Stimulated activated CD4-positive, alpha-beta T cell treated with anti-CD3 and anti-CD28 coated beads, Interleukin-12 subunit alpha, Interleukin-12 subunit beta, amount 100 ng/mL, for 48 hours (primary cell): ENCODE measurements at places on chromosomes 12 and 14.

DNA sequence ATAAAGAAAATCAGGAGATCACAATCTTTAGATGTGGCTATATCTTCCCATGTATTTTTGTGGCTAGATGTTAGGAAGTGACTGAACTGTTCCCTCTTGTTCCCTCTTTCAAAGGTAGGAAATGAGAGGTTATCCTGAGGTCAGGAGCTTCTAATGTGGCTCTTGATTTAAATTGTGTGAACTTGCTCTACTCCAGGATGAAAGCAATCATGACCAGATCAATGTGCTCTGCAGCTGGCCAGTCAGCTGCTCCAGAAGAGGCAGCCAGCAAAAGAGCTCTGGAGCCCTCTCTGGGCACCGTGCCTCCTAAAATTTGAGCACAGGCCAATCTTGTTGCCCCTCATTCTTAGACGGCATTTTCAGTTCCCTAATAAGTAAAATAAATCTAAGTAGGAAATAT, 32.0 kb downstream of the CDK17 start:
- no peak for DNase-seq

DNA sequence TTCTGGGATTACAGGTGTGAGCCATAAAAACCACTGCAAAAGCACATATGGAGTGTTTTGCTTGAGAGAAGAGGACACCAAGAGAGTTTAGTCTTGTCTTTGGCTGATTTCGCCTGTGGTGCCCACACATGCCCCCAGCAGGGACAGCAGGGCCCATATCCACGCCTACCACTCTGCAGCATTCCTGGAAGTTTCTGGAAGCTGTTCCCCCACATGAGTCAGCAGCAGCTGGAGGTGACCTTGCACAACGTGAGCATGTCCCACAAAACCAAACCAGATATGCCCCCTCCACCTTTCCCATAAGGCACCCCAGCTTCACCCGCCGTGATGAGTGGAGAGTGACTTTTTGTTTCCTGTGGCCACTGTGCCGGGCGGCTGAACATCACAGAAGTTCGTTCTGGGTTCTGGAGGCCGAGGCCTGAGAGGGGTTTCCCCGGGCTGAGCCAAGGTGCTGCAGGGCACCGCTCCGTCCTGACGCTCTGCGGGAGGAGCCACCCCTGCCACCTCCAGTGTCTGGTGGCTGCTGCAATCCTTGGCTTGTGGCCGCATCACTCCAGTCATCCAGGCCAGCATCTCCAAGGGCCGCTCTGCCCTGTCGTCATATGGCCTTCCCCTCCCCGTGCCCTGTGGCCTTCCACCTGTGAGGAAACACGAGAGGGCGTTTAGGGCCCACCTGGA, 4.7 kb downstream of the ASPG start:
- DNase-seq = no peak

DNA sequence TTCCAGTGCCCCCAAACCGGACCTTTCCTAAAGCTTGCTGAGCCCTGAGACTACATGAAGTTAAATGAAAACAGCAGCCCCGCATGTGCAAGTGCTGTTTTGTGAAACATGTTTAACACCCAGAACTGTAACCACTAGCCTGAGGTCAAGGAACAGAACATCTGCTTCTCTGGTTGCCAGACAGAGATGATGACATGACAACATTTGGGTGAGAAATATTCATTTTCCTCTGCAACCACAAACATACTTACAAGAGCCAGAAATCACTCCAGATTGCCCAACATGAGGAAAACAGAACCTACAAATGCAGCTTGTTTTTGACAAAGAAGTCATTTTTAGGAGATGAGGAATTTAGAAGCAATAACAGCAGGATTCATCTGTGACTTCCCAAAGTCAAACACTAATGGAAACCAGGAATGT, 110.4 kb downstream of the BCAT1 start:
- no peak for DNase-seq

DNA sequence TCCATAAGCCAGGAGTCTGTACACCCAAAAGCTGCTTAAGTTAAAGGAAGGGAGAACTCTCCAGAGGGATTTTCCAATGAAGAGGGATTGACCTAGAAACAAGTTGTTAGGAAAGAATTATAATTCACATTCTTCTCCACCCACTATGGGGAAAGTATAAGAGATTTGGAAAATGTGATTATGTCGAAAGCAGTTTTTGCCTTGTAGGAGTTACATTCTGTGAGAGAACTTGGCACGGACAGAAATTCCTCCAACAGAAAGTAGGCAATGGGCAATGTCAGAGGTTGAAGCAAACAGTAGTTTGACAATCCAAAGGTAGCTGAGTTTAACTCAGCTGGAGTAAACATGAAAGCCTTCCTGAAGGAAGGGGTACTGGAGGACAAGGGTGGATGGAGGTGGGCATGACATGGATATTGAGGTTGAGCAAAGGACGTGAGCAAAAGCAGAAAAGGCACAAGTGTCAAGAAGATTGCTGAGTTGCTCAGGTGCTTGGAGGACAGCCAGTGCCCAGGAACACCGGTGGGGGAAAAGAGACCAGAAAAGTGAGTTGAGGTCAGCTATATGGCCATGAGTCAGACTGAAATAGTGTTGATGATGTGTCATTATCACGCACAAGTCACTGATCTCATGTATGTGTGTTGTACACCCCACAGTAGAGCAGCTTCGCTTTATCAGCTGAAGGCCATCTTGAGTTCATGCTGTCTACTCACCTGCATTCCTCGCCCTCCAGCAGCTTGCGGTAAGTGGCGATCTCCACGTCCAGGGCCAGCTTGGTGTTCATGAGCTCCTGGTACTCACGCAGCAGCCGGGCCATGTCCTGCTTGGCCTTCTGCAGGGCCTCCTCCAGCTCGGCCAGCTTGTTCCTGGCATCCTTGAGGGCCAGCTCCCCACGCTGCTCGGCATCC, 4.0 kb downstream of the KRT5 start:
- no peak for DNase-seq

GRCh38 chr14:56005191-56006053, 112.8 kb upstream of the PELI2 start:
- no peak for DNase-seq

- DNase-seq = no peak
These were observed 83.5 kb downstream of the PAPOLA start for GRCh38 chr14:96585672-96586013.

DNA sequence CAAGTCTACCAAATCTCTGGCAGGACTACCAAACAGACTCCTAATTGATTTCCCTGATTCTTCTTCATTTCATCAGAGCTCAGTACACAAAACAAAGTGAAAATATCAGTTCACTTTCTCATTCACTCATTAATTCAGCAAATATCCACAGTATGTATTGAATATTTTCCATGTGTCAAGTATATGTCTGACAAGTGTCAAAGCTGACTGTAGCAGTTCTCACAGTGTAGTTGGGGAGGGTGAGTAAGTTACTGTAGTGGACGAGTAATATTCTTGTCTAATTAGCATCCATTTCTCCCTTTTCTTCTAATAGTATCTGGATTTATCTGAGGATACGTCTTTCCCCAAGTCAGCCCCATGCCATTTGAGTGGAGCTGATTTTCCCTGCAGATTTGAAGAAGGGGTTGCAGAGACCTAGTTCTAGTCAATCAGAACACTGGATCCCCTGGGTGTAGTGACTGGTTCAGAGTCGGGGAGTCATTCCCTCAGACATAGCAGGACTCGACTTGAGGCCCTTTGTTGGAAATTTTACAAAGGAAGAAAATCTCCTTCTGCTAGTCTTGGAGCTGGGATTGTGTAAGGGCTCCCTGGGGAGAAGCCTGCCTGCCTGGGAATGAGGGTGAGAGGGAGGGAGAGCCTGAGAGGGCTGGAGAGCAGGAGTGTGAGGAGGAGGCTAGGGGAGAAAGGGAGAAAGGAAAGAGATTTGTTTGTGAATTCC, 51.4 kb downstream of the GRIP1 start:
- no peak for DNase-seq

- DNase-seq = no peak
These were observed 134.2 kb downstream of the ESRRB start for GRCh38 chr14:76510181-76510580.

DNA sequence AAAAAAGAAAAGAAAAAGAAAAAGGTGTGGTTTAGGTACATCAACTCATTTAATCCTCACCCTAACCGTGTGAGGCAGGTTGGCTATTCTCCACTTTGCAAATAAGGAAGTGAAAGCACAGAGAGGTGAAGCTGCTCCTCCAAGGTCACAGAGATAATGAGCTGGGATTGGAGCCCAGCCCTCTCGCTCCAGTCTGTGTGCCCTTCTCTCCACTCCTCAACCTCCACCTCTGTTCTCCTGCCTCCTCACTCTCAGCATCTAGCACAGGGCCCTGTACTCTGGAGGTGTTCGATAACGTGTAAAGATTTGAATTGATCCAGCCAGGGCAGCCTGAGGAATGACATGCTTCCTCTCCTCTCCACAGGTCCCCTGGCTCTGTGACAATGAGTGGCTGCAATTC, 502.3 kb downstream of the TMEM132D start:
- DNase-seq = no peak

- no peak for DNase-seq
These were observed 4.3 kb upstream of the MMP19 start for GRCh38 chr12:55847033-55847432.

GRCh38 chr14:92314182-92314581, 8.8 kb upstream of the SLC24A4 start:
- DNase-seq = no peak

DNA sequence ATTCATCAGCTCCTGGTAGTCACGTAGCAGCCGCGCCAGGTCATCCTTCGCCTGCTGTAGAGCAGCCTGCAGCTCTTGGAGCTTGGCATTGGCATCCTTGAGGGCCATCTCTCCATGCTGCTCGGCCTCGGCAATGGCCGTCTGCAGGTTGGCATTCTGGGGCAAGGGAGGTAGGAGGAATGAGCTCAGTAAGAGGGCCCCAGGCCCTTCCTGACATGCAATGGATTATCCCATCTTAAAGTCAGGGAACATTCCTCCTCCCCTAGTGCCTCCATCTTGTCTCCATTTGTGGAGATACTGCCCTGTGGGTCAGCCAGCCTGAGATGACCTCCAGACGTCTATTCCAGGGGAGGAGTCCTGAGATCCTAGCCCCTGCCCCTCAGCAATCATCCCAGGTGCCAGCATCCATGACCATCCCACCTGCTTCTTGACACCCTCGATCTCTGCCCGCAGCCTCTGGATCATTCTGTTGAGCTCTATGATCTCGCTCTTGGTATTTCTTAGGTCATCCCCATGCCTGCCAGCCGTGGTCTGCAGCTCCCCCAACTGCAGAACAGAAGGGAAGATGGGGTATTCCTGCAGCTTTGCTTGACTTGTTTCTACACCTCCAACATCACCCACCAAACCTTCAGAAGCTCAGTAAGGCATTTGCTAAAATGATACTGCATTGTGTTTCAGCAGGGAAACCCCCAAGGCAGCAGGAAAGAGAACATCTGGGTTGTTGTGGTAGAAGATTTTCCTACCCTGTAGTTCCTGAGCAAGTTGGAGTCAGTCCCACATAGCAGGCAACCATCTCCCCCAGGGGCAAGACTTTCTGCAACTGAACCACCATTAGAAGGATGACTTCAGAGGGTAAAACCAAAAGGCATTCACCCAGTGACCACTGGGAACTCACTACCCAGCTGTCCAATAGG, 4.4 kb downstream of the KRT3 start:
- no peak for DNase-seq
